ENCODE measurements at places on chromosomes 1 and 21.

DNA sequence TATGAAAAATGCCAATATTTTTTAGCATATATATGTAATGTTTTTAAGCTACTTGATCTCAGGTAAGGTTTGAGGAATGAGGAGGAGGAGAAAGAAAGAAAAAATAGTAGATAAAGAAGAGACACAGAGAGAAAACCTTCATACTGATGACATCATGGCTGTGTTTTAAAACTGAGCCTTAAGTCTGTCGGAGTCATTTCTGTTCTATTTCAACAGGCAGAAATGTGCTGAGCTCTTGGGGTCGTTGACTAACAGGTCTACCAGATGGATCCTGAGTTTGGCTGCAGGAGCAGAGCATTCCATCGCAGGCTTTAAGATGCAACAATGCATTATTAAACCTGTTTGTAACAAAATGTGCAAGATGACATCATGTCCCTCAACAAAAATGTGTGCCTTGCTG is 356.0 kb downstream of the TGFB2 start:
- no peak overlapping the region for H3K4me3 ChIP-seq
- H3K27ac ChIP-seq, result no peak overlapping the region
- no peaks in the 10 kb centered on the region for H3K27me3 ChIP-seq
- H3K4me1 ChIP-seq, result no peaks in the 10 kb centered on the region
- DNase-seq, result no peak

- H3K4me1 ChIP-seq, result no peaks in the 10 kb centered on the region
- H3K36me3 ChIP-seq, result no peaks in the 10 kb centered on the region
- H3K27ac ChIP-seq, result no peak overlapping the region
- no peak overlapping the region for H3K4me3 ChIP-seq
Measured at GRCh38 chr1:222543817-222544216, 4.1 kb downstream of the HHIPL2 start.

DNA sequence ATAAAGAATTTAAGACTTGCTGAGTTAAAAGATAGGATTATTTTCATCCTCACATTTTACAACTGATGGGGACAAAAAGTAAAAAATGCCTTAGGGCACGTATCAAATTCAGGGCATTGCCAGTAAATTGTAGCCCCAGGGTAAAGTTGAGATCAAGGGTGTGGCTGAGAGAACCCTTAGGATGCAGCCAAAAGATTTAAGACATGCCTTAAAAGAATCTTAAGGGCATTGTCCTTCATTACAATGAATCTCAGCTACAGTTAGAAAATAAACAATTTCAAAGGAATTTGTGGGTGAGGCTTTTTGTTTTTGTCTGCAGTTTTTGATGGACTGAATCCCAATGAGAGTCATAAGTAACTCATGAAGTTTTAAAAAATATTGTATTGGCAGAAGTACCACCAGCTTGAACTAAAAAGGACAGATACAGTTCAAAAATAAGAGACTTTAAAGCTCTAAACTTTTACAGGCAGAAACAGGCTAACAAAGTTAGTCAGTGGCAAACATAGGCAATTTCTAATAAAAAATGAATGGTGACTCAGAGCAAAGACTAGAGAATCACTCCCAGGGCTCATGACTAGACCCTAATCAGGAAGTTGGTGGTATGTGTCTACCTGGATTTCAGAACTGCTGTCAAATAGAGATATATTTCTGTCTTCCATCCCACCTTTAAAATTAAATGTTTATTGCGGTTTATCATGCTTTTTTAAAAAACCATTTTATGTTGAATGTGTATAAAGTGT is 165.1 kb upstream of the SNX7 start:
- no peaks in the 10 kb centered on the region for H3K27me3 ChIP-seq
- no peak for DNase-seq
- H3K27ac ChIP-seq, result no peak overlapping the region
- H3K4me1 ChIP-seq, result no peaks in the 10 kb centered on the region

- H3K4me1 ChIP-seq, result peaks cover 1% of the 10 kb centered on the region
- H3K36me3 ChIP-seq, result peaks cover 54% of the 10 kb centered on the region
- no peak for DNase-seq
- no peak overlapping the region for H3K4me3 ChIP-seq
- no peaks in the 10 kb centered on the region for H3K27me3 ChIP-seq
Measured at GRCh38 chr21:31682620-31683019, 23.1 kb downstream of the SOD1 start.

DNA sequence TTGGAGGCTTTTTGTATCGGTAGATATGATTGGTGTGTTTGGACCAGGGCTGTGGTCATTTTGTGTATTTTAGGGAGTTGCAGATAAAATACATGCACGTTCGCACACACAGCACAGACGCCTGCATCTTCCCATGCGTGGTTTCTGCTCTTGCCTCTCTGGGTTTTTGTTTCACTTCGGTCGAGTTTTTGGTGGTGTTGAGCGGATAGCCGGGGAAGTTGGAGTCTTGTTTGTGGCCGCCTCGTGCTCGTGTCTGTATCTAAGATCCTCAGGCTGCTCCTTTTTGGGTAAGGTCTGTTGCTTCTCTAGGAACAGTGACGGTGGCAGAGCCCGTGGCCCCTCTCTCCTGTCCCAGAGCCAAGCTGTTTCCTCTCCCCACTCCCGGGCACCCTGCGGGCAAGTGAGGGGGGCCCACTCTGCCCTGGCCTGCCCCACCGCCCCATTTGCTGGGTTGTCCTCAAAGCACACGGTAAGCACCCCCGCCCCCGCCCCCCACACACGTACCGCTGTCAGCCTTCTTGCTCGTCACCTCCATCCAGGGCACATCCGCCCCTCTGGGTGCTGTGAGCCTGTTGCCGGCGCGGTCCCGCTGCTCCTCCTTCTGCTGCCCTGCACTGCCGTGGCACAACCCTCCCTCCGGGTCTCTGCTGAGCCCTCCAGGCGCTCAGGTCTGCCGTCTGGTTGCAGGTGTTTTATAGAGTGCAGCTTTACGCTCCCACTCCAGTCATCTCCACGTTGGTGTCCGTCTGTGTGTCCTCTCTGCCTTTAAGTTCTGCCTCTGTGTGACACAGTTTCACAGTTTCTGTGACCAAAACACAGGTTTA is 51.9 kb downstream of the AGPAT3 start:
- H3K27ac ChIP-seq, result peak overlapping the region; percentile 89
- H3K27me3 ChIP-seq, result peaks cover 2% of the 10 kb centered on the region
- H3K4me3 ChIP-seq, result peak overlapping the region; percentile 87
- peaks cover 56% of the 10 kb centered on the region for H3K4me1 ChIP-seq
- H3K36me3 ChIP-seq, result peaks cover 29% of the 10 kb centered on the region

DNA sequence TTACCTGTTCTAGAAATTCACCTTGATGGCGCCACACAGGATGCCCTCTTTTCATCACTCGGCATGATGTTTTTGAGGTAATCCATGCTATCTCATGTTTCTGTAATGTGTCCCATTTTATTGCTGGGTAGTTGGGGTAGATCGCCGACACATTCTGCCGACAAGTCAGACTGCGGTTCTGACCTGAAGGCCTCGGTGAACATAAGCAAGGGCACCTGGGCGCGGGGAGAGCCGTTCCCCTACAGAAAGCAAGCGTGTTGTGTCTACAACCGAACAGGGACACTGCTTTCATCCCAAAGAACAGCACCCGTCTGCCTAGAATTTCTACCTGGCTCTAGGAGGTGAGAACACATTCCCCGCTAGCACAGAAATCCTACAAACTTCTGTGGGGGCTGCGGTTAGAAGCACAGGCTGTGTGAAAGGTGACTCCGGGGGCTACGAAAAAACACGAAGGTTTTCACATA is 149.2 kb downstream of the PPIAL4G start:
- H3K4me1 ChIP-seq, result peaks cover 28% of the 10 kb centered on the region
- H3K4me3 ChIP-seq, result peak overlapping the region; percentile 93
- peak overlapping the region; percentile 99 for H3K27ac ChIP-seq

DNA sequence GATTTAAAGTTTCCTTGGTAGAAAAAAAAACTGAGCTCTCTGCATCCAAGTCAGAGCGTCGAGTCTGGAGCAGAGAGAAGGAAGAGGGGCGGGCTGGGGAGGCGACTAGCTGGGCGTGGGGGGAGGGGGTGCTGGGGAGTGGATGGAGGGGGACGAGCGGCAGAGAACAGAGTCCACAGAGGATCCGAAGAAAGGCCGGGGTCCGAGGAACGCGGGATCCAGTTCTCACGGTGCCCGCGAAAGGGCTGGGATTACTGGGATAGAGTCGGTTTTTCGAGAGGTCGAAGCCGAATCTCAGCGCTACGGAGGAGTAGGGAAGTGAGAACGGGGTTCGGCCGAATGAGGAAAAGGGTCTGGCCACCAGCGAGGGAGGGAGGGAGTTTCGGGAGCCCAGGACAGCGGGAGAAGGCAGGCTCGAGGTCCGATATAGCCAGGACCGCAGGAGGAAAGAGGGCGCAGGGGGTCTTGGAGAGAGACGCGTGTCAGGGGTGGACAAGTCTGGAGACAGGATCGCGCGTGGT is 665 bp downstream of the DAB1 start:
- H3K27me3 ChIP-seq, result peaks cover 55% of the 10 kb centered on the region
- no peaks in the 10 kb centered on the region for H3K36me3 ChIP-seq
- no peak for DNase-seq
- no peak overlapping the region for H3K4me3 ChIP-seq
- peaks cover 3% of the 10 kb centered on the region for H3K4me1 ChIP-seq

- peaks cover 10% of the 10 kb centered on the region for H3K27me3 ChIP-seq
- H3K27ac ChIP-seq, result no peak overlapping the region
- DNase-seq, result no peak
Measured at GRCh38 chr1:168960595-168960994, 145.9 kb upstream of the ATP1B1 start.

DNA sequence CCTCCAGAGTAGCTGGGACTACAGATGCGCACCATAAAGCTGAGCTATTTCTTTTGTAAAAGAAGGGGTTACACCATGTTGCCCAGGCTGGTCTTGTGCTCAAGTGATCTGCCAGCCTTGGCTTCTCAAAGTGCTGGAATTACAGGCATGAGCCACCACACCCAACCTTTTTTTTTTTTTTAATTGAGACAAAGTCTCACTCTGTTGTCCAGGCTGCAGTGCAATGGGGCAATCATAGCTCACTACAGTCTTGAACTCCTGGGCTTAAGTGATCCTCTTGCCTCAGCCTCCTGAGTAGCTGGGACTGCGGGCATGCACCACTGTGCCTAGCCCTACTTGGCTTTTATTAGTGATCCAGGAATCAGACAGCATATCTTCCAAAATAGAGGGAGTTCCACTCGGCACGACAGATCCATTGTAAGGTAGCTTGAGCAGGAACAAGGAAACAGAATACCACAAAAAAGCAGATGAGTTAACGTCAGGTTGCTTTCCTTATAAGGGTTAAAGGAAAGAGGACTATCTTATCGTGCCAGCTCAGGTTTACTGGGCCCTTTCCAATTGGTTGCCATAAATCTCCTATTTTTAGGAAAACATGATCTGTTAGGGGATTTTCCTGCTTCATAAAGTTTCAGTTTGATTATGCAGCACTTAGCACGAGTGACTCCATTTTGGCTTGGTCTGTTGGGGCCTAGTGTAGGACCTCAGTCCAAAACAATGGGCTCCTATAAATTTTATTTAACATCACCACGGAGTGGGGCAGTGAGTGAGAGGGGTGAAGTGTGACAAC is 45.2 kb downstream of the NENF start:
- H3K4me3 ChIP-seq, result no peak overlapping the region
- peak; percentile 62 for DNase-seq
- H3K36me3 ChIP-seq, result no peaks in the 10 kb centered on the region

DNA sequence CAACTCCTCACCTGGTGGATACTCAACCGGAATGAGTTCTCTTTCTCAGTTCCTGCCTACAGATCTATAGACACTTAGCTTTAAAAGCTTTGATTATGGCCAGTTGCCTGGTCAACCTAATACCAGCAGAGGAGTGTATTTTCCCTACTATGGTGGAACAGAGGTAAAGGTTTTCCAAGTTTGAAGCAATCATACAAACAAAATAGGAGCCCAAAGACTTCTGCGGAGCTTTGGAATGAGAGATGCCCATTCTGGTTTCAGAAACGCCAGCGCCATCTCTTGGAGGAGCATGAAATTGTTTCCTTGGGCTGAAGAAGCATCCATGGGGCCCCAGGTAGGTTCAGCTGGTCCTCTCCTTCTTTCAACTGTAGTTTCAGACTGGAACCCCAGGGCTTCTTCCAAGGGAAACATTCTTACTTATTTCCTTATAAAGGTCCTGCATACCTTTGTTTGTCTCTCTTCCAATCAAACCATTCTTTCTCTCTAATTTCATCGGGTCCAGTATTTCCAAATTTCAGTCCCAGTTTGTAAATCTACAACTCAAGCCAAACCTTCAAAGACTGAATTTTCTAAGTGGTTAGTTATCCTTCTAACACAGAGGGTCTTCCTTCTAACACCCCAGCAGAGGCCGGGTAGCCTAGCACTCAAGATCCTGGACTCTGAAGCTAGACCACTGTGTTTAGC is 95.9 kb downstream of the KCNJ15 start:
- H3K4me1 ChIP-seq, result peaks cover 40% of the 10 kb centered on the region
- H3K27ac ChIP-seq, result peak overlapping the region; percentile 34
- H3K36me3 ChIP-seq, result no peaks in the 10 kb centered on the region
- peak overlapping the region; percentile 38 for H3K4me3 ChIP-seq
- H3K27me3 ChIP-seq, result no peaks in the 10 kb centered on the region

- H3K4me1 ChIP-seq, result no peaks in the 10 kb centered on the region
- H3K4me3 ChIP-seq, result no peak overlapping the region
- no peak for DNase-seq
- H3K36me3 ChIP-seq, result no peaks in the 10 kb centered on the region
- no peak overlapping the region for H3K27ac ChIP-seq
- peaks cover 26% of the 10 kb centered on the region for H3K27me3 ChIP-seq
Measured at GRCh38 chr1:46399307-46399706, 5.2 kb downstream of the FAAH start.

DNA sequence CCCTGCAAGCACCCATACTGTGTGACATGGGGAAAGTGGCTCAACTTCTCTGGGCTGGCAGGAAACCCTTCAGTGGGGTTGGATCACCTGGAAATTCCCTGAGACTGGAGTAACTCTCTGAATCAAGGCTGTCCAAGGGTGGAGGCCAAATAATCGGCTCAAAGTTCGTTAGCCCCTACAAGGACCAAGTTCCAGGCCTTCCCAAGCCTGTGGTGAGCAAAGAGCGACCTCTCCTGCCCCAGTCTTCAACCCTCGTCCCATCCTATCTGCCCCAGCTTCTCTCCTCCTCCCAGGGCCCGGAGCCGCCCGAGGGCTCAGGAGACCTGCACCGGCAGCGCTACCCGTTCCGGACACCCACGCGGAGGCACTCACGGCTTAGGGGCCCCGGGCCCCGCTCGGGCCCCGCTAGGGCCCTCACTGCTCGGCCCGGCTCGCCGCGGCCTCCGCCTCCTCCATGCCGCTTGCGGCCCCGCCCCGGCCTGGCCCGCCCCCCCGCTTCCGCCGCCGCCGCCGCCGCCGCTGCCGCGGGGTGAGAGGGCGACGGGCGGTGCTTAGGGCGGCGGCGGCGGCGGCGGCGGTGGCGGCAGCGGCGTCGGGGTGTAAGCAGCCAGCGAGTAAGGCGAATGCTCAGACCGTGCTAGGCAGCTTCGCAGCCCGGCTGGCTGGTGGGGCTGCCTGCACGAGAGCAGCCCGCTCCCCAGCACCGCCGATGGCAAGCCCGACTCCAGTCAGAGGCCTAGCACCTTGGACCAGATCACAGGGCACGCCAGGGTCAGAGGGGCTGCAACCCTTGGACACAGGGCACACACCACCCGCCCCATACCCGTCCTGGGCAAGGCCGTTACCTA is at the start of gene POMGNT1:
Gene POMGNT1, minus strand, starts transcription at position 471 of the 848 bp plus-strand sequence. CDS start 613 bp downstream, outside the sequence.
- peaks cover 20% of the 10 kb centered on the region for H3K4me1 ChIP-seq
- peaks cover 2% of the 10 kb centered on the region for H3K27me3 ChIP-seq
- DNase-seq, result peak; percentile 96
- peaks cover 19% of the 10 kb centered on the region for H3K36me3 ChIP-seq

- peak overlapping the region; percentile 11 for H3K27ac ChIP-seq
- DNase-seq, result no peak
- H3K27me3 ChIP-seq, result no peaks in the 10 kb centered on the region
- no peak overlapping the region for H3K4me3 ChIP-seq
- H3K36me3 ChIP-seq, result no peaks in the 10 kb centered on the region
Measured at GRCh38 chr21:35136106-35136505, 87.0 kb upstream of the RUNX1 start.

Data from activated CD4-positive, alpha-beta T cell treated with anti-CD3 and anti-CD28 coated beads, Interleukin-2, amount 10 ng/mL, durations not matched to agents 24 days and 14 days (primary cell).